ENCODE measurements at places on chromosomes 12 and 14.

GRCh38 chr12:119910586-119910985 lies 33.5 kb upstream of the CIT start:
- no peak for DNase-seq

DNA sequence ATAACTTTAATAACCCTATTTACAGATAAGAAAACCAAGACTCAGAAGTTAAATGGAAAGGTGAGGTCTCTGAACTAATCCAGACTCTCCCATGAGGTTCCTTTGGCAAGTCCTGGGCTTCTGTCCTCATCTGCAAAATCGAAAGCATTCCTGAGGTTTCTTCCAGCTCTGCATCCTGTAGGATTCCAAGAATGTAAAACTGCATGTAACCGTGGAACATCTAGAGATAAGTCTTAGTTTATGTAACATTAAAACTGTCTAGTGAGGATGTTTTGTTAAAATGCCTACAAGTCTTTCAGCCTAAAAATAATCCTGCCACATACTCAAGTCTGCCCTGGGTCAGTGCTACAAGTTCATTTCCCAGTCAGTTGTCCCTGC lies 7.3 kb upstream of the ITFG2 start:
- no peak for DNase-seq

- peak; percentile 30 for DNase-seq
Observed at GRCh38 chr12:50647031-50647430, 116.9 kb upstream of the ATF1 start.

GRCh38 chr14:97912217-97912616 lies 1115.0 kb downstream of the VRK1 start:
- DNase-seq, result no peak

DNA sequence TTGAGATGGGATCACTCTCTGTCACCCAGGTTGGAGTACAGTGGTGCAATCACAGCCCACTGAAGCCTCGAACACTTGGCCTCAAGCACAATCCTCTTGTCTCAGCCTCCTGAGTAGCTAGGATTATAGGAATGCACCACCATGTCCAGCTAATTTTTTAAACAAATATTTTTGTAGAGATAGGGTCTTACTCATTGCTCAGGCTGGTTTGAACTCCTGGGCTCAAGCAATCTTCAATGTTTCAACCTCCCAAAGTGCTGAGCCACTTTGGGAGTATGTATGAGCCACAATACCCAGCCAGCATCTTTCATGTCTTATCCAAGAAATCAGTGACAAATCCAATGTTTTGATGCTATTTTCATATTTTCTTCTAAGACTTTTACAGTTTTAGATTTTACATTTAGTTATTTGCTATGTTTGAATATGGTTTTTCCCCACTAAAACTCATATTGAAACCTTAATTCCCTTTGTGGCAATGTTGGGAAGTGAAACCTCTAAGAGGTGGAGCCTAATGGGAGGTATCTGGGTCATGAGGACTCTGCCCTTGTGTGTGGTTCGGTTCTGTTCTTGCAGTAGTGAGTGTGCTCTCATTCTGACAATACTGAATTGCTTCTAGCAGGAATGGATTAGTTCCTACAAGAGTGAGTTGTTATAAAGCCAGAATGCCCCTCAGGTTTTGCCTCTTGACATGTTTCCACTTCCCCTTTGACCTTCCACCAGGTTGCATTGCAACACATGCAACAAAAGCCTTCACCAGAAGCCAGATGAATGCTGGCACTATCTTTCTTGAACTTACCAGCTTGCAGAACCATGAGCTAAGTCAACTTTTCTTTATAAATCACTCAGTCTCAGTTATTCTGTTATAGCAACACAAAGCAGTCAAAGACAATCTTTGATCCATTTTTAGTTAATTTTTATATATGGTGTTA lies 80.8 kb upstream of the AMIGO2 start:
- no peak for DNase-seq

DNA sequence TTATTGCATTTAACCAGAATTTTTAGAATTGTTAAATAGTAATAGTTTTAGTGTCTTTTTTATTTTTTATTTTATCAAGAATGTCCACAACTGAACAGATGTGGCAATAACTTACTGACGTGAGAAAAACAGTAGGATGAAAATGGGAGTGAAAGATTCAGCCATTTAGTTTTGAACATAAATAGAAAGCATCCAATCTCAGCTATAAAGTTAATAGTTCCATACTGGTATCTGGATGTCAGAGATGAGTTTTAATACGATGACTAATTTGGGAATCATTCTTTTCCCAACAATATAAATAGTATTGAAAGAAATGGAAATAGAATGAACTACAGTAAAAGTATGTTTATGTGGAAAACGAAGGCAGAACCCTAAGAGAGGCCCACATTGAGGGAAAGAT lies 159.4 kb downstream of the EPS8 start:
- no peak for DNase-seq

DNA sequence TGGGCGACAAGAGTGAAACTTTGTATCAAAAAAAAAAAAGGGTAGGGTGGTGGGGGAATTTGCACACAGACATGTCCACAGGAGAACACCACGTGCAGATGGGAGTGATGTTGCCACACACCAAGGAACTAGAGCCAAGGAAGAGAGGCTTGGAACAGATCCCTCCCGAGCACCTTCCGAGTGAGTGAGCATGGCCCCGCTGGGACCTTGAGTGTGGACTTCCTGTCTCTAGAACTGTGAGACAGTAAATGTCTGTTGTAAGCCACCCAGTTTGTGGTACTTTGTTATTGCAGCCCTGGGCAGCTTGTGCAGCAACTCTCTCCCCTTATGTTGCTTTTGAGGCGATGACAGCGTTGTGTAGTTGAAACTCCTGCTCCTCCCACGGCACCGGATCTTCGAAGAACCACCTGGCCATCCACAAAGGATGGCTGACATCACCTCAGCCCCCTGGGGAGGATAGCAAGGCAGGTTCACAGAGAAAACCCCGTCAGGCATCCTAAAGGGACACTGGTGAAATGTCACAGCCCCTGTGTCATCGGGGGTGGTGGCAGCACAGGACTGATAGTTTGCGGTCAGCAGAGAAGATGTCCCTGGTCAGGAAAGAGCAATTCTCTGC lies 54.7 kb upstream of the PLEKHG3 start:
- peak; percentile 68 for DNase-seq

DNA sequence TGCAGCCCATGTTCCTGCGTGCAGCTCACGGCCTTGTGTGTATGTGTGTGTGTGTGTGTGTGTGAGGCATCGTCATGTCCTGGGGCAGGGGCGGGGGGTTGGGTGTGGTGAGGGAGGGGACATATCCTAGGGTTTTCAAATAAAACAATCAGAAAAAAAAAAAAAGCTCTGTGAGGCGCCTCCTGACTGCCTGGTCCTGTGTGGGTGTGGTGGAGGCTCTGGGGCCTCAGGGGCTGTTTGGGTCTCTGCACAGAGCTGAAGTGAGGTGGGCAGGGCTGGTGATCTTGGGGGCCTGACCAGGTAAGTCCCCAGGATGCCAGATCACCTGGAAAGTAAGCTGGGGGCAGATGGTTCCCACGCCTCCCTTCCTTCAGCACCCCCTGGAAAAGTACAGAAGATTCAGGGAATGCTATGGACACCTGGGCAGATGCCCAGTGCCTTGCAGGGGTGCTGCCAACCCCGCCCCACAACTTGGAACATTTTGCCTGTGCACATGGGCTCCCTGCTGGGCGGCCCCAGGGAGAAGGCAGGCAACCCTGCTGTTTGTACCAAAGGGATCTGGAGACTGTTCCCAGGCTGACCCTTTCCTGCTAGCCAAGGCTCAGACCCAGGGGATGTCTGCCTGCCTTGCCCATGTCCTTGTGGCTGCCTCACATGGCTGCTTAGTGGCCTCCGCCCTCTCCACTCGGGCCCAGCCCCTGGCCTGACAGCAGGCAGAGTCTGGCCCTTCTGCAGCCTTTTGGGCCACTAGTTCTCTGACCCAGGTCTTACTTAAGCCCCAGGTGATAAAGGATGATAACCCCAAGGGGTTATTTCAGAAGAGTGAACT lies 28.8 kb downstream of the CLSTN3 start:
- no peak for DNase-seq

DNA sequence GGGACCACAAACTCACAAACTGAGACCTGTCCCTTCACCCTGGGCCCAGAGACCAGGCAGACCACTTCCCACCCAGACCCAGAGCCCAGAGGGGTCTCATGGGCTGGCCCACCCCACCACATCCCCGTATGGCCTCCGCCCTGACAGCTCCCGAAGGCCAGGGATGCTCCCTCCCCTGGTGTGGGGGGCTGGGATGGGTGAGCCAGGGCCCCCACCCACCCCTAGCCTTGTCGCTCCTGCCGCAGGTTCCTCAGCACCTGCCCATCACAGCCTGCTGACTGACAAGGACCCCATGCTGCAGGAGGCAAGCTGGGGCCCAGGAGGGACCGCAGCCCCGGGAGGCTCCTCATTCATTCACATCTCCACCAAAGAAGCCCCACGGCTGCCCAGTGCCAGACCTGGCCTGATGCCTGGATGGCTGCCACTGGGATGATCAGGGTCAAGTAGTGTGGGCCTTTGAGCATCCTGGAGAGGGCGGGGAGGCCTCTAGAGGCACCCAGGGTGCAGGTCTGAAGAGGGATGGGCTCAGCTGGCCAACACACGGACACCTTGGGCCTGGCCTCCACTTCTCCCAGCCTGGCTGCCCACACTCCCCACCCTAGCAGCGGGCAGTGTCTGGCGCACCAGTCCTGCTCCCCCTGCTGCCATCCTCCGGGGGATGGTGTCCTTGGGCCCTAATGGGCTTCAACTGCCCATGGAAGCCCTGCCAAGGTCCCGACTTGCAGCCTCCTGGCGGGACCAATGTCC lies 24.7 kb upstream of the GPR132 start:
- no peak for DNase-seq

DNA sequence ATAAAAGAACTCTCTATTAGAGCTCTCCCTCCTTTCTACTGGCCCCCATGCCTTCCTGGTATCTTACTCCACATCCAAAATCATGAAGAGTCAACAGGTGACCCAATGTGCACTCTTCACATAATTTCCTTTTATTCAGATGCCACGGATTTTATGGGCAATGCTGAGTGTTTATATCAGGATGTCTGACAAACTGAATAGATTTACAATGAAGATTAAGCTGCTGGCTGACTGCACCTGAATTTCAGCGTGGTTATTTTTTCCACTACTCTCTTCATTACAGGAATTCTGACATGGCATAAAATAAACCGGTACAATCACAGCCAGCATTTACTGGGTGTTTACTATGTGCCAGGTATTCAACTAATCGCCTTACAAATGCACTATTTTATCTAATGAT lies 29.4 kb upstream of the CERS5 start:
- no peak for DNase-seq

DNA sequence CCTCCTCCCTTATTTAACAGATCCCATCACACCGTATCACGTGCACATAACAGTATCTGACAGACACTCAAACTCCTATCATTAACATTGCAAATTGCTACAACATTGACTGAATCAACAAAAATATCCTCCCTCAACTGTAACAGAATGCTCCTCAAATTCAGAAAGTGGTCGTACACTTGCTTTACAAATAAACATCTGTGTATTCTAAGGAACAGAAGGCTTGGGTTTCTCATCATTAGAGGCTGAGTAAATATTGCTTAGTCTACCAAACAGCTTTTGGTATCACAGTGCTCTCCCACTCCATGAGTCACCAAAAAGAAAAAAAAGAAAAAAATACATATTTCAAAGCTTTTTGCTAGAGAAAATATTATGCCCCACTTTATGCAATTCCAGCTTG lies 23.9 kb downstream of the FERMT2 start:
- peak; percentile 93 for DNase-seq

DNA sequence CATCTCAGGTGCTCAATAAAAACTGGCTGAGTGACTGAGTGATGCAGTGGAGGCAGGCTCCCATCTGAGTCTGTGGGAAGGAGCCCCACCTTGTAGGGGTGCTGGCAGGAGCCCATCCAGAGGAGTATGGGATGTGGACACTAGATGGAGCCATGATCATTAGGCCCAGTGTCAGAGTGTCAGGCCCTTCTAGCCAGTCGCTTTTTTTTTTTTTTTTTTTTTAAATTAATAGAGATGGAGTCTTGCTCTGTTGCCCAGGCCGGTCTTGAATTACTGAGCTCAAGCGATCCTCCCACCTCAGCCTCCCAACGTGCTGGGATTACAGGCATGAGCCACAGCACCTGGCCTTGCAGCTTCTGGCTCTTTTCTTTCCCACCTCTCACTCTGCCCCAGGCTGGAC lies 11.5 kb downstream of the RITA1 start:
- peak; percentile 77 for DNase-seq

DNA sequence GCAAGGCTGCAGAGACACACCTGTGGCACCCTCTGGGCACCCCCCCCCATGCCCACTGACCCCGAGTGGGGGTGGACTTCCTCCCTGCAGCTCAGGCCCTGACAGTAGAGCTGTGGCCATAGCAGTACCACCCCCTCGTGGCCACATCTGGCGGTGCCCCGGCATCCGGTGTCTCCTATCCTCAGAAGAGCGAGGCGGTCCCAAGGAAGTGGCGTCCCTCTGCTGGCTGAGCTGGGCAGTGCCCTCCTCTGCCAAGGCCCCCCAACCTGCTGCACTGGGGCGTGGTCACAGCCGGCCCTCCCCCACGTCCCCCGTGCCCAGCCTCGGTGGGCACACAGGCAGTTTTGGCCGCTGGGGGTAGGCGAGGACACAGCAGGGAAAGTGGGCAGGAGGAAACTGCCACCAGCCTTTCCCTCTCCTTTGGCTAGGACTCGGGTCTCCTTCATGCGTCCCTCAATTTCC lies 6.0 kb upstream of the SLC6A12 start:
- DNase-seq, result peak; percentile 59

DNA sequence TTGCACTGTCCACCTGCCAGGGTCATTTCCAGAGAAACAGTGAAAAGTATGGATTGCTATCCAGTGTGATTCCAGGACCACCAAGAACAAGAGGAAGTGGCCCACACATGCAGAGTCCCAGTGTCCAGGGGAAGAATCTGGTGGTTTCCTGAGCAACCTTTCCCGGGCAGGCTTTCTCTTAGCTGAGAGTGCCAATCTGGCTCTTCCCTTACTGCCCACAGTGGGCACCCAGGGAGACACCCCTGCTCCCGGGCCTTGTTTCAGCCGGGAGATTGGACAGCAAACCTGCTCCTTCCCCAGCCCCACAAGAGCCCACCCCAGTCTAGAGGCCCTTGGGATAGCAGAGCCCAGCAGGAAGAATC lies 62.1 kb downstream of the VWF start:
- no peak for DNase-seq

DNA sequence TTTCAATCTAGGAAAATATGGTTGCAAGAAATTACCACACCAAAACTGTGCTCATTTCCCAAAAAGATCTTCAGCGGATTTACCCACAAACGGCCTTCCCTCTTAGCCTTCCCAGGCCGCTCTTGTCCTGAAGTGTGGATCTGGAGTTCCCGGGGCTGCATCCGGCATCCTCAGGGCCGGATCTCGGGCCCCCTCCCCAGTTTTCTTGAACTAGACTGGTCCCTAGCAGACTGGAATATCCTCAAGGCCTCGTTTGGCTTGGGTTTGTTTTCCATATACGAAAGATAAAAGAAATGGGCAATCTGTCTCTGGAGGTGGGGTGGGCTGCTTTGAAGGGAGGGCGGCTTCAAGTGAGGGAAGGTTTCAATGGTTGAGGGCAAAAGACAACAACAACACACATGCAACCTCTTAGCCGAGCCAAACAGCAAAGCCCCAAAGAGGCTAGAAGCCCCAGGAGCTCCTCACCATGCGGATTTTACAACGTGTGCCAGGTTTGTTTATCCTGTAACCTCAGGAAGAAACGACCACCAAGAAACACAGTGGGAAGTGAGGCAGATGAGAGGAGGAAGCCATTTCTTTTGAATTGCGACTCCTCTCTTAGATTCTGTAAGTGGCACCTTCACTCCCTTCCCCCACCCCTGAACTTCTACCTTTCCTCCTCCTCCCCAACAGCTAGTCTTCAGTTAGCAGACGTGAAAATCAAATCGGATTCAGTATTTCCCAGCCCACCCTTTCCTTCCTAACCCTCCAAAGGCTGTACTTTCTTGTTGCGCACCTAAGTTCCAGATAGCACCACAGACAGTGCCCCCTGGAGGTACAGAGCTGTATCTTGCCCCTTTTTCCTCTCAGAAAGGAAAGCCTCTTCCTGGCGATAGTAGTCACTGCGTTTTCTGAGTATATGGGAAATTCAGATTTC lies 2.6 kb downstream of the MYF6 start:
- DNase-seq, result no peak
